Spinal cord (tissue), 10 donors: ENCODE measurements at places on chromosomes 12 and 14. TPM values are rescaled to one million over a fixed set of nuclear protein-coding genes. Genes with fewer than 3 reads are reported as not detected.

DNA sequence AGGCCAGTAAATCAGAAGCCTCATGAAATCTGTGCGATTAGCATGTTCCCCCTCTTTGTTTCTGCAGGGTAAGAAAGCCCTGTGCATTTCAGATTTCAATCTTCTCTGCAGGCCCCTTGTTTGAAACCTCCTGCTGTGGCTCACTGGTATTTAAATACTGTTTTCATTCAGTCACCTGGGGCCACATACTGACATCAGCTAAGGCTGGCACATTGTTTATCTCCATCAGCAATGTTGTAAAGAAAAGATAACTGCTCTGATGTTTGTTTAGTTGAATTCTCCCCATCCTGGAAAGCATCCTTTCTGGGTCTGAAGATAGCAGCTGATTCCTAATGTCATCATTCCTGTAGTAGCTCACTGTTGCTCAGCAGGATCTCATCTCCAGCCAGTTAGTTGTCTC is 554.9 kb downstream of the NRXN3 start:
- H3K27me3 ChIP-seq: no peaks in the 10 kb centered on the region
- H3K36me3 ChIP-seq: no peaks in the 10 kb centered on the region
- no peak for DNase-seq
- H3K27ac ChIP-seq: no peak overlapping the region
- H3K4me3 ChIP-seq: no peak overlapping the region

DNA sequence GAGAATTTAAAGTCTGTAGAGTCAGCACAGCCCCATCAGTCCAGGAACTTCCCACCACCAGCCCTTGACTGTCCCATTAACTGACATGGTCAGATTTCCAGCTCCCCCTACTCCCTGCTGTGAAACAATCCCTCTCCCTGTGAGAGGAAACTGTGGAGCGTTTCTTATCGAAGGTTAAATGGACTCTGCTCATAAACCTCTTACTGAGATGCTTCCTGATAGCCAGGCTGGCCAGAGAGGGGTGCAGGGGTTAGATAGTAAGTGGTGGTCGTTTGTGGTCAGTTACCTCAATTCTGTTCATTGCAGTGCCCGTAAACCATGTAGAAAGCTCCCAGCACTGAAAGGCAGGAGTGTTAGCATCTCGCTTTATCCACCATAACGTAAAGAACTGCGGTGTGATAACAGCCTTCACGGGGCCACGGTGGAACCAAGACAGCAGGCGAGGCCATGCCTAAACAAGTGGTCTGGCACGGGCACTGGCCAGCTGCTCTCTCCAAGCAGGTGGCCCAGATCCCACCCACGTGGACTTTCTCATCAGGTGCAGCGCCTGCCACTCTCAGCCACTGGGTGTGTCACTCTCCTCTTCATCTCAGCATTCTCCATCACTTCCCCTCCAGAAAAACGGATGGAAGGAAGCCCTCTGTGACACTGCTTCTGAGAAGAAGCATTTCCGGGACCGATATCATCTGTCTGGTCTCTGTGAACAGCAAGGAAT is 102.2 kb downstream of the FBXL14 start:
- no peak for DNase-seq
- no peaks in the 10 kb centered on the region for H3K27me3 ChIP-seq
- H3K4me1 ChIP-seq: peaks cover 20% of the 10 kb centered on the region
- no peak overlapping the region for H3K27ac ChIP-seq
- H3K4me3 ChIP-seq: no peak overlapping the region
- H3K36me3 ChIP-seq: peaks cover 26% of the 10 kb centered on the region

DNA sequence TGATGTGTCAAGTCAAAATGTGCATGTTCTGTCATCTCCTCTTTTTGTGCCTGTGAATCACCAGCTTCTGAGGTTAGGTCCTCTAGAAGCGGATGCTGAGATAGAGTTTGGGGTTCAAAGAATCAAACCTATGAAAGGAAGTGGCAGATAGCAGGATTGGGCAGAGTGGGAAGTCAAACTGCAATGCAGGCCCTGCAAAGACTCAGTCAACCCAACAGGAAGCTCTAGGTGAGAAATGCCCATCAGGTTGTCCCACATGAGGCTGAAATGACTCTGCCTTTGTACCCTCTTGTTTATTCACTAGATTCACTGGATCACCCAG is 4.5 kb upstream of the MIA2 start:
- H3K27ac ChIP-seq: no peak overlapping the region
- H3K36me3 ChIP-seq: no peaks in the 10 kb centered on the region
- no peaks in the 10 kb centered on the region for H3K27me3 ChIP-seq
- DNase-seq: no peak
- H3K4me3 ChIP-seq: no peak overlapping the region
- H3K4me1 ChIP-seq: no peaks in the 10 kb centered on the region

DNA sequence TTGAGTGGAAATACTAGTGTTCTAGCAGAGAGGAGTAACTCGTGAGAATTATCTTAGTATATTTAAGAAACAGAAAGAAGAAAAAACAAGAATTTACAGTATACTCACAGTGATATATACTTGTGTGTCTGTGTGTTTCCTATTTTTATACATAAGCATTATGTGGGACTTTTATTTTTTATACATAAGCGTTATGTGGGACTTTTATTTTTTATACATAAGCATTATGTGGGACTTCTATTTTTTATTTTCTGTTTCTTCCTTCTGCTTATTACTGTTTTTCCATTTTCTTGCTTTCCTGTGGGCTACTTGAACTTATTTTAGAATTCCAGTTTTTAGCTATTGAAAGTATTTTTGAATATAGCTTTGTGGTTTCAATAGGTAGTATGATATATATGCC is 6.9 kb upstream of the ZNF140 start:
- DNase-seq: no peak
- no peaks in the 10 kb centered on the region for H3K36me3 ChIP-seq
- no peaks in the 10 kb centered on the region for H3K27me3 ChIP-seq
- no peaks in the 10 kb centered on the region for H3K4me1 ChIP-seq
- H3K4me3 ChIP-seq: no peak overlapping the region

DNA sequence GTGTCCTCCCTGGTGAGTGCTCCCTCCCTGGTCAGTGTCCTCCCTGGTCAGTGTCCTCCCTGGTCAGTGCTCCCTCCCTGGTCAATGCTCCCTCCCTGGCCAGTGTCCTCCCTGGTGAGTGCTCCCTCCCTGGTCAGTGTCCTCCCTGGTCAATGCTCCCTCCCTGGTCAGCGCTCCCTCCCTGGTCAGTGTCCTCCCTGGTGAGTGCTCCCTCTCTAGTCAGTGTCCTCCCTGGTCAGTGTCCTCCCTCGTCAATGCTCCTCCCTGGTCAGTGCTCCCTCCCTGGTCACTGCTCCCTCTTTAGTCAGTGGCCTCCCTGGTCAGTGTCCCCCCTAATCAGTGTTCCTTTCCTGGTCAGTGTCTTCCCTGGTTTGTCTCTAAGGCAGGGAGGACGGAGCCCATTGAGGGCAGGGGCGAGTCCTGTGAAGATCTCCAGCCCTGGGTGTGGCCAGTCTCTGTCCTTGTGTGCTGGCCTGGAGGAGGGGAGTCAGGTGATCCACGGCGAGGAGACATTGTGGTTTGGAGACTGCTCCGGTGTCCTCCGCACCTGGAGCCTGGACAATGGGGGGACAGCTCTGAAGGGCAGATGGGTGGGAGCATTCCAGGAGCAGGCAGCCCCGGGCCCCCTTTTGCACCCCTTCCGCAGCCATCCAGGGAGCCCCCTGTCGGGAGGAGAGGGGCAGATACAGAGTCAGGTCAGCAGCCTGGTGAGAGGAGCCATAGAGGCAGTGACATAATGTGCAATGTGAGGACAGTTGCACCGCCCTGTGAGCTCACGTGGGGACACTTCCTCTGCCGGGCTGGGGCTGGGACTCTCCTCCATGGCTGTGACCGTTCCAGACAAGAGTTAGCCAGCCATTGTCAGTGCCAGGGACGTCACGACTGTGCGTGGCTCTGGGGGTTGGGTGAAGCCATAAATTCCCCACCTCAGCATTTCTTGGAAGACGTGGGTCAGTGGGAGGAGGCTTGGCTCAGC is 93.4 kb downstream of the ADGRD1 start:
- DNase-seq: no peak
- peaks cover 30% of the 10 kb centered on the region for H3K4me1 ChIP-seq
- no peaks in the 10 kb centered on the region for H3K27me3 ChIP-seq
- no peak overlapping the region for H3K27ac ChIP-seq
- peaks cover 3% of the 10 kb centered on the region for H3K36me3 ChIP-seq

Gene TAS2R43
- polyA plus RNA-seq: 0.42 TPM

DNA sequence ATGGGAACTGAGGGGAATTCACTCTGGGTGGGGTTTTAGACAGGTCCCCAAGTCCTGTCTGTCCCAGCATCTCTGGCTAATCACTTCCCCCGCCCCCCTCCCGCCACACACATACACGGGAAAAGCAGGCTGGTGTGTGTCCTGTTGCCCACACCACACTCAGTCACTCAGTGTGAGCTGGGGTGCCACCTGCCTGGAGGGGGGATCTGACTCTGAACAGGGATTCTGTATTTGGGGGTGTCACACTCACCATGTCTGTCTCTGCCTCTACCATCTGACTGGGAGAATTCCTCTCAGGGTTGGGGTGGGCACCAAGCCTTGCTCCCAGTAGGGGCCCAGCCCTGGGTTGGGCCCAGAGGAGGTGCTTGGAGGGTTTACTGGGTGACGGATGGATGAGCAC is 31.1 kb downstream of the SH2B3 start:
- no peak overlapping the region for H3K27ac ChIP-seq
- no peak overlapping the region for H3K4me3 ChIP-seq
- peaks cover 49% of the 10 kb centered on the region for H3K4me1 ChIP-seq
- H3K27me3 ChIP-seq: no peaks in the 10 kb centered on the region

- DNase-seq: no peak
- H3K4me1 ChIP-seq: no peaks in the 10 kb centered on the region
- H3K4me3 ChIP-seq: no peak overlapping the region
These were observed 108.4 kb downstream of the MON2 start for GRCh38 chr12:62575036-62575435.

DNA sequence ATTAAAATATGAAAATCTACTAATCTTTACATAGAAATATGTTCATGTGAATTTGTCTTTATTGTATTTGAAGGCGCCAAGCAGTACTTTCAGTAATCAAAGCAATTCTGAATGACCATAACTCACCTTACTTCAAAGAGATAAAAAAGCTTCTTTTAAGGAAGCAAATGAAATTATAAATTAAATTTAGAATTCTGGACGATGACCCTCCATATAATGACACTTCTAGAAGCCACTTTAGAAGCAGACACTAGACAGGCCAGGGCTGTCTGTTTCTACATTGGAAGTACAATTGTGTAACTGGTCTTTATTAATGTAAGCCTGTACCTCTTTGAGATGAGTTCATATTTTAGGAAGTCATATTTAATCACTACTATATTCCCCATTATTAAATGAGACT is 222.9 kb downstream of the CNTN1 start:
- H3K27ac ChIP-seq: no peak overlapping the region
- no peaks in the 10 kb centered on the region for H3K27me3 ChIP-seq

DNA sequence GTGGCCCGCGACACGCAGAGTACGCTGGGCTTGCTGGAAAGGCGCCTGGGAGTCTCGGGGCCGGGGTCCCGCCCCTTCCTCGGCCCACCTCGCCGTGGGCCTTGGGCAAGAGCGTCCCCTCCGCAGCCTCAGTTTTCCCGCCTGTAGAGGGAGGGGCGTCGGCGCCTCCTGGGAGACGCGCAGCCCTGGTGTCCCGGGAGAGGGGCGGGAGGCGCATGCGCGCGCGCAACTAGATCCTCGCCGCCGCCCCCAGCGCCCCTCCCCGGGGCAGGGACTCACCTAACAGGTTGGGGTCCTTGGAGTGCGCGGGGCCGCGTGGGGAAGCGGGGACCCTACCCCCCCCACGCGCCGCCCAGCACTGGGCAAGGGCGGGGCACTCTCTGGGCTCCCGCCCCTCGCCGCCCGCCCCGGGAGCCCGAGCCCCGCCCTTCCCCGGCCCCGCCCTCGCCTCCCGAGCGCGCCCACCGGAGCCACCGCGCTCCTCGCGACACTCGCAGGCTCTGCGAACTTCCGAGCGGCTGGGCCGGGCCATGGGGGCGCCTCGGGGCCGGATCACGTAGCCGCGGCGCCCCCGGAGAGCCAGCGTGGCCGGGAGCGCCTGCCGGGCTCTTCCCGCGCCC is at the start of gene KIF26A:
Gene KIF26A (plus strand): TSS at position 490 of the 620 bp plus-strand sequence. CDS start 136 bp downstream, outside the sequence.
- no peak for DNase-seq
- H3K4me3 ChIP-seq: peak within 1 kb of the TSS; percentile 38
- peaks cover 59% of the 10 kb centered on the region for H3K4me1 ChIP-seq
- H3K27me3 ChIP-seq: peaks cover 64% of the 10 kb centered on the region
- peaks cover 7% of the 10 kb centered on the region for H3K36me3 ChIP-seq
- H3K27ac ChIP-seq: no peak within 1 kb of the TSS

Gene C3AR1
- polyA plus RNA-seq: 6.9 TPM

Gene MRPL52
- polyA plus RNA-seq: 97.6 TPM

GRCh38 chr14:103023881-103024473 is 33.4 kb downstream of the CDC42BPB start:
- peak overlapping the region; percentile 12 for H3K27ac ChIP-seq
- no peaks in the 10 kb centered on the region for H3K27me3 ChIP-seq
- peaks cover 38% of the 10 kb centered on the region for H3K4me1 ChIP-seq

DNA sequence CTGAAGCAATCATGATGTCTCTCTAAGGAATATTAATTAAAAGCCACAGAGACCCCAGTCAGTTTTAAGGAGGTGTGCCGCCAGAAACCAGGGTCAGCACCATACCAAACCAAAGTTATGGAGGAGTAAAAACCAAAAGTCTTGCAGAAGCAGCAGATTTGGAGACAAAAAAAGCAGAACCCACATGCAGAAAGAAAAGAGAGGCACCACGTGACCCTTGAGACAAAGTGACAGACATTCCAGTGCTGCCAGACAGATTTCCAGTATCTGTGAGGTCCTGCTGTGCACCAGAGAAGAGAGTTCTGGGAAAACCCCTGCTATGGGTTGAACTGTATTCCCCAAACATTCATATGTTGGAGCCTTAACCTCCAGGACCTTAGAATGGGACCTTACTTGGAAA is 59.7 kb downstream of the CAPZA3 start:
- H3K4me1 ChIP-seq: no peaks in the 10 kb centered on the region
- H3K27ac ChIP-seq: no peak overlapping the region

Gene TUBA1A
- polyA plus RNA-seq: 4,527 TPM

DNA sequence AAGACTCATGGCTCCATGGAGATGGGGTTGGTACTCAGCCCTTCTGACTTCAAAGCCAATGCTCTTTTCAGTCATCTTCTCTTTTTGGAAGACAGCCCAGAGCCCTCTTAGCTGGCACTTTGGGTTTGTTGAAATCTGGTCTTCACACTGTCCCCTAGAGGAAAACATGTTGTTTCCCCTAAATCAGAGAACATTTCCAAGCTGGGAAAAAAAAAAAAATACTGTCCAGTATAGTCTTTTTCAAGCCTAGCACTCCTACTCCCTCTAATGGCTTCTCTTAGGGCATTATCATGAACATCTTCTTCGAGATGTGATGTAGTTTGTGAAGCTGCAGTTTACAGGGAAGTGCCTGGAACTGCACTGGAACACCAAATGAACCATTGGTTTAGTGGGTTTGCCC is 3.0 kb upstream of the ZC3H14 start:
- no peak for DNase-seq
- no peak overlapping the region for H3K27ac ChIP-seq
- no peaks in the 10 kb centered on the region for H3K27me3 ChIP-seq
- peaks cover 8% of the 10 kb centered on the region for H3K4me1 ChIP-seq
- H3K36me3 ChIP-seq: no peaks in the 10 kb centered on the region

Gene IRAK3
- 3.2 TPM for polyA plus RNA-seq

GRCh38 chr12:47053961-47054360 is 25.5 kb upstream of the PCED1B start:
- DNase-seq: no peak
- no peak overlapping the region for H3K27ac ChIP-seq
- no peak overlapping the region for H3K4me3 ChIP-seq
- H3K36me3 ChIP-seq: no peaks in the 10 kb centered on the region
- no peaks in the 10 kb centered on the region for H3K4me1 ChIP-seq
- no peaks in the 10 kb centered on the region for H3K27me3 ChIP-seq
